ENCODE measurements at places on chromosomes 5 and 9.

GRCh38 chr9:28177142-28177541, 603.9 kb upstream of the C9orf72 start:
- DNase-seq: no peak

GRCh38 chr5:83363886-83364275, 107.7 kb upstream of the VCAN start:
- DNase-seq: no peak

GRCh38 chr5:36492984-36493654, 113.3 kb upstream of the SLC1A3 start:
- DNase-seq: no peak

DNA sequence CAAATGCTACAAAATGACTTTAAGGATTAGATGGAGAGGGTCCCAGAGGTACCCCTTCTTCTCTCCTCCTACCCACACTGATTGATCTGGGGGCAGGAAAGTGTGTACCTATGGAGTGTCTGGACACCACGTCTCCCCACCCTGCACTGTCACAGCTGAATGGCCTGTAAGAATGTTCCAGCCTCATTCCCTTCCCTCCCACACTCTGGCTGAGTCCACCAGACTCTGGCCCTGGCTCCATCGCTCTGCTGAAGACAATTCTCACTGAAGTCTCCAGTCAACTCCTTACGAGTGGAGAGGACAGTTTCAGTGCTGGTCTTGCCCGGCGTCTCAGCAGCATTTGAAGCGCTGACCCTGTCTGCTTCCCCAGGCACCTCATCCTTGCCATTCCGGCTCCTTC, 105.8 kb downstream of the TTLL11 start:
- DNase-seq: no peak

DNA sequence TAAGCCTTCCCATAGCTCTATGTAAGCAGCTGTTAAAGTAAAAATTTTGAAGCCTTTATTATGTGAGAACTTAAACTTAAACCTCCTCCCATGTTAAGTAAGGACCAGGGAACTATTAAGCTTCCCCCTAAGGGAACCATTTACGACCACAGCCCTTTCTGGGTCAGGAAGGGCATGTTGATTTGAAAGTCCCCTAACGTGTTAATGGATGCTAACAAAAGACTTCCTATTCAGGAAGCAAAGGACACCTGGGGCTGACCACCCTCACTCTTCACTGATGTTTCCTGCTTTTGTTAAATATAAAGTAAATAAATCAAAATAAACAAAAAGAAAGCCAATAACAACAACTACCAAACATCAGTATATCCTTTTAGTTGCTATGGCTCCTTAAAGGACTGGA, 170.6 kb upstream of the RFX3 start:
- DNase-seq: no peak

- DNase-seq: no peak
These were observed 41.6 kb downstream of the UBE2QL1 start for GRCh38 chr5:6490246-6490645.

GRCh38 chr5:13939638-13940037, 4.8 kb downstream of the DNAH5 start:
- no peak for DNase-seq

GRCh38 chr9:126875756-126876510, 15.5 kb downstream of the ZBTB34 start:
- DNase-seq: no peak

DNA sequence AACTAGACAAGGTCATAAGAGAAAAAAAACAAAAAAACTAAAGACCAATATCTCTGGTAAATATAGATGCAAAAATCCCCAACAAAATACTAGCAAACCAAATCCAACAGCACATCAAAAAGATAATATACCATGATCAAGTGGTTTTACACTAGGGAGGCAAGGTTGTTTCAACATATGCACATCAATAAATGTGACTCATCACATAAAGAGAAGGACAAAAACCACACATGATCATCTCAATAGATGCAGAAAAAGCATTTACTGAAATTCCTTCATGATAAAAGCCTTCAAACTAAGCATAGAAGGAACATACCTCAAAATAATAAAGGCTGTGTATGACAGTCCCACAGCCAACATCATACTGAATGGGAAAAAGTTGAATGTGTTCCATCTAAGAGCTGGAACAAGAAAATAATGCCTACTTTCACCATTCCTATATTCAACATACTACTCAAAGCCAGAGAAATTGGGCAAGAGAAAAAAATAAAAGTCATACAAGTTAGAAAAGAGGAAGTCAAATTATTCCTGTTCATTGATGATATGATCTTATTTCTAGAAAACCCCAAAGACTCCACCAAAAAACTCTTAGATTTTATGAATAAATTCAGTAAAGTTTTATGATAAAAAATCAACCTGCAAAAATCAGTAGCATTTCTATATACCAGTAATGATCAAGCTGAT, 72.2 kb upstream of the FAM169A start:
- DNase-seq: no peak

DNA sequence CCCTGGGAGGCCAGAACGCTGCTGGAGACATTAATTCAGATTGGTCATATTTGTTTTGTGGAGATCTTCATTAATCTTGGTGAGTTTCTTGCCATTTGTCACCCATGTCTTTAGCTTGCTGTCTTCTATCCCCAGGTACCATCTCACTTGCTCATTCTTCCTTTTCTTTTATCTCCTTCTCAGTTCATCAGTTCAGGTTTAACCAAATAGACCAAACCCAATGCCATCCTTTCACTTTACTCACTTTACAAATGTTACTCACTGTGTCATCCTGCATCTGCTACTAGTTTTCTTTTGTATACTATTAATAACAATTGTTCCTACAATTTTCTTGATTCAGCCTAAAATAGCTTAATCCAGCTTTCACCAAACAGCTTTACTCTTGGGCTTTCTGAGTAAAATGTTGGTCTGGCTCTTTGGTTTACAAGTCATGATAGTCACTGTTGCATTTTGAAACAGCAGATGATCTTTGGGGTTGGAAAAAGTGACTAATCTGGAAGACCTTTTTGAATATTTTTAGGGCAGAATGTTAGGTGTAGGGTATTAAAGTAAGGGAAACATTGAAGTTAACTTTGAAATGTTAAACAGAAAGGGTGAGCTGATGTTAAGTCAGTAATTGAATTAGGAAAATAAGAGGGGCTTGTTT, 246.9 kb downstream of the ZSWIM6 start:
- no peak for DNase-seq

GRCh38 chr5:124524552-124525232, 221.7 kb downstream of the ZNF608 start:
- DNase-seq: no peak

GRCh38 chr5:55226934-55227663, at the start of gene MCIDAS:
Gene MCIDAS (minus strand): TSS chr5:55227315. CDS start chr5:55227138, 177 bp downstream.
- DNase-seq: no peak

GRCh38 chr5:171984748-171985419, 21.6 kb downstream of the FBXW11 start:
- no peak for DNase-seq
